ENCODE measurements at places on chromosomes 12 and 14.

GRCh38 chr12:113702836-113703235 is 231.2 kb upstream of the LHX5 start:
- H3K36me3 ChIP-seq: no peaks in the 10 kb centered on the region
- H3K4me3 ChIP-seq: no peak overlapping the region
- no peaks in the 10 kb centered on the region for H3K27me3 ChIP-seq
- no peak for DNase-seq
- H3K4me1 ChIP-seq: peaks cover 7% of the 10 kb centered on the region

DNA sequence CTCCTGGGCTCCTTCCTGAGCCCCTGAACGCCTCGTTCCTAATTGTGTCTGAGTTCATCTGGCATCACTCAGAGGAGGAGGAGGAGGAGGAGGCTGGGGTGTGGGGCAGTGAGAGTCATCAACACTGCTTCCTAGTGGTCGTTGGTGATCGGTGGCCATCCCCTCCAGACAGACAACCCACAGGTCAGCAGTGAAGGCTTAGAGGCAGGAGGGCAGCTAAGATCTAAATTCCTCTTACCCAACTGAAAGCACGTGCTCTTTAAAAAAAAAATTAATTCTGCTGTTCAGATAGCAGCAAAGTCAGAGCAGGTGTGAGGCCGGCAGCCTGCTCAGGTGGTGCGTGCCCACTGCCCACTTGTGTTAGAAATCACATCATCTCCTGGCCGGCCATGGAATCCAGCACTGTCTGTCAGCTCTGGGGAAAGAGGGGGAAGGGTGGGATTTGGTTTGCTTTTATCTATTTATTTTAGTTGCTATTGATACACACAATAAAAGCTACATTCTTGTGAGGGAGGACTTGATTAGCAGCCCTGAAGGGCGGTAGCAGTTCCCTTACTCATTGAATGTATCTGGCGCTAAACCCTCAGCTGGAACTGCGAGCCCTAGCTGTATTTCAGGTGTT is 46.6 kb downstream of the PPP2R5C start:
- no peaks in the 10 kb centered on the region for H3K36me3 ChIP-seq
- no peaks in the 10 kb centered on the region for H3K27me3 ChIP-seq
- H3K4me3 ChIP-seq: no peak overlapping the region
- peak; percentile 22 for DNase-seq
- no peak overlapping the region for H3K27ac ChIP-seq

DNA sequence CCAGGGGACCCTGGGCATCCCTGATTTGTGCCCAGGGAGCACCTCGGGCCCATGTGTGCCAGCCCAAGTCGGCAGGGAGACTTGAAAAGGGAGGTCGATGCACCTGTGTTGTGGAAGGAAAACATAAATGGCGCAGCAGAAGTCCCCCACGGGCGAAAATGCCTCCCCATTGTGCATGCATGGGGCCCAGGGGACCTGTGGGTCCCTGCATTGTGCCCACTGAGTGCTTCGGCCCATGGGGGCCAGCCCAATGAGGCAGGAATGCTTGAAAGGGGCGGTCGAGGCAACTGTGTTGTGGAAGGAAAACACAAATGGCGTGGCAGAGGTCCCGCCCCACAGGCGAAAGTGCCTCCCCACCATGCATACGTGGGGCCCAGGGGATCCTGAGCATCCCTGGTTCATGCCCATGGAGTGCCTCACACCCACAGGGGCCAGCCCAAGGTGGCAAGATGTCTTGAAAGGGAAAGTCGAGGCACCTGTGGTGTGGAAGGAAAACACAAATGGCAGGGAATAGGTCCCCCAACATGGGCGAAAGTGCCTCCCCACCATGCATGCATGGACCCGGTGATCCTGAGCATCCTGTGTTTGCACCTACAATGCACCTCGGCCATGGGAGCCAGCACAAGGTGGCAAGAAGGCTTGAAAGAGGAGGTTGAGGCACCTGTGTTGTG is 368.0 kb downstream of the ALG10 start:
- H3K4me1 ChIP-seq: no peaks in the 10 kb centered on the region
- no peak overlapping the region for H3K27ac ChIP-seq
- no peak overlapping the region for H3K4me3 ChIP-seq
- H3K27me3 ChIP-seq: no peaks in the 10 kb centered on the region
- H3K36me3 ChIP-seq: no peaks in the 10 kb centered on the region
- DNase-seq: no peak

- no peak overlapping the region for H3K4me3 ChIP-seq
- no peak overlapping the region for H3K27ac ChIP-seq
- H3K27me3 ChIP-seq: no peaks in the 10 kb centered on the region
- H3K4me1 ChIP-seq: peaks cover 2% of the 10 kb centered on the region
- no peaks in the 10 kb centered on the region for H3K36me3 ChIP-seq
Measured at GRCh38 chr14:55425091-55425490, 13.5 kb upstream of the ATG14 start.

DNA sequence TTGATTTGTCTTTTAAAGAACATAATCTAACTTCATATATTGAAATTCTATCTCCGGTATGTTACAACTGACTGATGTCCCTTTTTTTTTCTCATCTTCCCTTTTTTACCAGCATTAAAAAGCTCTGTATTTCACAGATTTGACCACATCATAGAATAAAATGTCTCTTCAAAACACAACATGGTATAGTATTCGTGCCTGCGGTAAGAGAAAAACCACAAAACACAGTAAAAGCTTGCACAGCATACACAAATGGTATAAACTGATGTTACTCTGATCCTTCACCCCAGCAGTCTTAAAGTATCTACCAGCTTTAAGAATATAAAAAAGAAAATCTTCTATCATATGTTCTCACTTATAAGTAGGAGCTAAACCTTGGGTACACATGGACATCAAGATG is 83.4 kb downstream of the HECTD1 start:
- no peak for DNase-seq
- H3K4me1 ChIP-seq: no peaks in the 10 kb centered on the region
- H3K4me3 ChIP-seq: no peak overlapping the region
- H3K27me3 ChIP-seq: no peaks in the 10 kb centered on the region
- peaks cover 7% of the 10 kb centered on the region for H3K36me3 ChIP-seq

DNA sequence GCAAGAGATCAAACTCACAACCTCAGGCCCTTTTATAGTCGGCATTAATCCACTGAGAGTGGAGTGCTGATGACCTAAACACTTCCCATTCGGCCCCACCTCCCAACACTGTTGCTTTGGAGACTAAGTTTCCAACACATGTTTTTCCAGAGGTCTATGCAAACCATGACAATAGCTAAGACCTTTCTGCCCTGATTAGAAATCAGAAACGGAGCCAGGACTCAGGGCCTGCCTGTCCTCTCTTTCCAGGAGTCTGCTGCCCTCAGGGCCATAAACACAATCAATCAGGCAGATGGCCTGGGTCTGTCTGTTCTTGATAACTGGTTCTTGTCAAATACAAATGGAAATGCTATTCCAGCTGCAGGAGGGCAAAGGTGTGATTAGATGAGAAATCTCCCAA is 97.2 kb upstream of the PSMC1 start:
- no peaks in the 10 kb centered on the region for H3K36me3 ChIP-seq
- no peak overlapping the region for H3K27ac ChIP-seq
- DNase-seq: no peak
- H3K27me3 ChIP-seq: no peaks in the 10 kb centered on the region
- no peaks in the 10 kb centered on the region for H3K4me1 ChIP-seq

DNA sequence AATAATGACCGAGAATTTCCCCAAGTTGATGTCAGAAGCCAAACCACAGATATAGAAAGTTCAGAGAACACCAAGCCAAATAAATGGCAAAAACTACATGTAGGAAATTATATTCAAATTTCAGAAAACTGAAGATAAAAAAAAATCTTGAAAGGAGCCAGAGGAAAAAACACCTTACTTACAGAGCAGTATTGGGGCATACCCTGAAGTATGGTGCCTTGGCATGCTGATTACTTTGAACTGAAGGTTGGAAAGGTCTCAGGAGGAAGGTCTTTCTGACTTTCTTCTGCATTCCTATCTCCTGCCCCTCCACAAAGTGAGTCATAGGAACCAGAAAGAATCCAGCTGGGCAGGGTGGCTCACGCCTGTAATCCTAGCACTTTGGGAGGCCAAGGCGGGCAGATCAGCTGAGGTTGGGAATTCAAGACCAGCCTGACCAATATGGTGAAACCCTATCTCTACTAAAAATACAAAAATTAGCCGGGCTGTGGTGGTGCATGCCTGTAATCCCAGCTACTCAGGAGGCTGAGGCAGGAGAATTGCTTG is 8.8 kb upstream of the FGF6 start:
- no peak overlapping the region for H3K4me3 ChIP-seq
- H3K36me3 ChIP-seq: no peaks in the 10 kb centered on the region
- H3K27me3 ChIP-seq: no peaks in the 10 kb centered on the region
- DNase-seq: no peak
- no peak overlapping the region for H3K27ac ChIP-seq

DNA sequence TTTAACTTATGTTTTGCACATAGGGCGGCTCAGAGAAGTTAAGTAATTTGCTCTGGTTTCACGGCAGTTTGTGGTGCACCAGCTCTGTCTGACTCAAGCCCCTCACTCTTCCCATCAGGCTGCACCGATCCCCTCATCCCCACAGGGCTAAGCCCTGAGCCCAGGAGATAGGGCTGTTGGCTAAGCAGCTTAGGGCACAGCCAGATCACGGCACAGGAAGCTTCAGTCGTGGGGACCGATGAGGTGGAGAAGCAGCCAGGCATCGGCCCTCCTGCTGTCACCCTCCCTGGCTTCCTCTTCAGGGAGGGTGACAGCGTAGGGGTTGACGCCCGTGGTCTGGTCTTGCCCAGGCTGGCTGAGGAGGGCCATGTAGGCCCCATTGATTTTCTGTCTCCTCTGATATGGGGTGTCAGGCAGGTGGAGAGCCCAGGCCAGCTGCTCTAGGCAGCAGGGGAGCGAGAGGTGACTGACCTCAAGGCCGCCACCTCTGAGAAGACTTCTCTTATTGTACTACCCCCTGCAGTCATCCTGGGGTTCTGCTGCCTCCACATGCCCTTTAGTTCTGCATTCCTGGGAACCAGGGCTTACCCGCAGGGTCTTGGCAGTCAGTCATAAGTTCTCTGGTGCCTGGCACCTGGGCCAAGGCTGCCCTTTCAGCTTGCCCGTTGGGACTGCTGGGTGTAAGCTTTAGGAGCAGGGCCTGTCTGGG is 166.4 kb downstream of the TSPAN9 start:
- H3K36me3 ChIP-seq: no peaks in the 10 kb centered on the region
- no peak overlapping the region for H3K4me3 ChIP-seq
- H3K27ac ChIP-seq: no peak overlapping the region
- no peaks in the 10 kb centered on the region for H3K4me1 ChIP-seq
- H3K27me3 ChIP-seq: no peaks in the 10 kb centered on the region
